ENCODE measurements at places on chromosomes 16 and 17.
A peak's percentile ranks its signal among the peaks of the same experiment; 100 is the strongest.

DNA sequence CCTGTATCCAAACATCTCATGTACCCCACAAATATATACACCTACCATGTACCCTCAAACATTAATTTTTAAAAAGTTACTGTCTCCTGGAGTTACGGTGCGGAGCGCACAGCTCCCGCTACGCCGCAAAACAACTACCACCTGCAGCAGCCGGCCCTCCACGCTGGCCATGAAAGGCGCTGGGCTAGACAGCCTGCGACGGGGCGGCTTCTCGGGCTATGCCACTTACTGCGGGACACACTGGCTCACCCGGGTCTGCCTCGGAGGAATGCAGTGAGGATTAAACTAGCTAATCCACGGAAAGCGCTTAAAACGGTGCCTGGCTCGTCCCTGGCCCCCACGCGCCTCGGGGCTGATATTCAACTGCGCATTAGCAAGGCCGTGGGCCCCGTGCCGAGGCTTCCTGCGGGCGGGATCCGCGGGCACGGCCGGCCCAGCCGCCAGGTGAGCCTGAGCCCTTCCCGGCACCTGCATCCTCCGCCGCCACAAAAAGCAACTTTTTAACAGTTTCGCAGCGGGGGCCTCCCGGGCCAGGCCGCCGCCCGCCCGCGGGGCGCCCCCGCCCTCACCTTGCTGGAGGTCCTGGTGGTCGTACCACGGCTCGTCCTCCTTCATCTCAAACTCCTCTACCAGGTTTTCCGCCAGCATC, 633 bp downstream of the CDR2 start:
- peak; percentile 46 for DNase-seq

GRCh38 chr17:1967213-1967612, 57.9 kb downstream of the RTN4RL1 start:
- DNase-seq: no peak

- no peak for DNase-seq
Observed at GRCh38 chr16:24523569-24523968, 15.8 kb upstream of the RBBP6 start.

DNA sequence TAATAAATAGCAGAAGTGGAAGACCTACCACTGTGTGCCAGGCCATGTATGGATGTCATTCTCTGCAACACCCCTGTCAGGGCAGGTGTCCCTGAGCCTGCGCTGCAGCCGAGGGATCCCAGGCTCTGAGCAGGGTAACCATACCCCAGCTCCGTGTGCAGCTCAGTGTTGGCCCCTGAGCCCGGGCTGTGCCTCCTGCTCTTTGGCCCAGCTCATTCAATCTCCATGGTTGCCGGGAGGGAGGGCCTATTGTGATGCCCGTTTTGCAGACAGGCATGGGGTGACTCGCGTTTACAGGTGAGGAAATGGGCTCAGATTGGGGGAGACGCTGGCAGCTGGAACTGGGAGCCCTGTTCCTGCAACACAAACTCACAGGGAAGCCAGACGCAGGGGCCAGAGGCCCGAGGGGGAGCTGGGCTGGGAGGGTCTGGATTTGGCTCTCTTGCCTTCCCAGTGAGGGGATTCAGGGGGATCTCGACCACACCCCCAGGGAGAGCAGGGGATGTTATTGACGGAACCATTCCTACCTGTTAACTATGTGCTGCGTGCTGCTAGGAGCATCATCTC, 190.5 kb downstream of the IRF8 start:
- no peak for DNase-seq

DNA sequence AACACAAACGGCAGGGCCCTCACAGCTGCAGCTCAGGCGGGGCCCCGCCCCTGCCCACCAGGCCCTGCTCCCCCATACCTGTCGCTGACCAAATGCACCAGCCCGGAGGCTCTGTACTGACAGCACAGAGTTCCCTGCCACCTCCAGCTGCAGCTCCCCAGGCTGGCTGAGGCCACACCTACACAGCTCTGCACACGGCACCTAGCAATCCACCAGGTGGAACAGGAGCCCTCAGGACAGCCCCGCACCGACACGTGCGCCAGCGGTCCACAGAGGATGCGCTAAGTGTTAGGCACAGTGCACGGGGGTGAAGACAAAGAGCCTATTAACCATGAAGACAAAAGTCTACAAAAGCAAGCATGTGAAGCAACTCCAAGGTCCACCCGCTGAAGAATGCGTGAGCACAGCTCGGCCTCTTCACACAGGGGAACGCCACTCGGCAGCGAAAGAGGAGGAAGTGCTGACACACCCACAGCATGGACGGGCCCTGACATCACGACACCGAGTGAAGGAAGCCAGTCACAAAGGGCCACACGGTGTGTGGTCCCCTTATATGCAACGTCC, 5.4 kb downstream of the ZCCHC14 start:
- DNase-seq: peak; percentile 78

- no peak for DNase-seq
Observed at GRCh38 chr16:50997679-50998078, 153.4 kb downstream of the SALL1 start.

GRCh38 chr17:50630524-50631194, 4.0 kb upstream of the ABCC3 start:
- peak; percentile 60 for DNase-seq

DNA sequence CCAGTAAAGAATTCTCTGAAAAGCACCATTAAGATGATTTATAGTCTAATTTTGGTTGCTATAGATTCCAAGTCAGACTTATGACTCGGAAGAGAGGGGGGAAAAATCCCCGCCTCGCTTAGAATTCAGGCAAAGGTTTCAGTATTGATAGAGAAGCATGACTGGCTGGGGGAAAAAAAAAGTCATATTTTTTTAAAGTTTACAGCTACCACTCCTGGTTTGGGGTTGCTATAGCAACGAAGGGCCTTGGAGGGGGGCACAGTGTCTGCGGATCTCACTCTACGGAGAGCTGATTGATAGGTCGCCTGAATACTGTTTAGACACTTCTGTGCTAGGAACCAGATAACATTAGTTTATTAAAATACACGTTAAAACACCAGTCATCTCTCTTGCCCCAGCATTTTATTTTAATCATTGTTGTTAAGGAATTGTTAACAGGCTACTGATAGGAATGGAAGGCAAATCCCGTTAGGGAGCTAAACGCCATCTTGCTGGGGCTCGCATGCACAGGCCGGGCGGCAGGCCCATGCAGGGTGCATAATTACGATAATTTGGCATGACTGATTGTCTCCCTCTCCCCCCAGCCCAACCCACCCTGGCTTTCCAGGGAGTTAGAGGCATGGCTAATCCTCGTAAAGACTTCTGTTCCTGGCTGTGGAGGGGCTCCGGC, 380.0 kb upstream of the XYLT1 start:
- no peak for DNase-seq

- no peak for DNase-seq
Observed at GRCh38 chr17:14214271-14214670, 22.4 kb downstream of the CDRT15 start.

DNA sequence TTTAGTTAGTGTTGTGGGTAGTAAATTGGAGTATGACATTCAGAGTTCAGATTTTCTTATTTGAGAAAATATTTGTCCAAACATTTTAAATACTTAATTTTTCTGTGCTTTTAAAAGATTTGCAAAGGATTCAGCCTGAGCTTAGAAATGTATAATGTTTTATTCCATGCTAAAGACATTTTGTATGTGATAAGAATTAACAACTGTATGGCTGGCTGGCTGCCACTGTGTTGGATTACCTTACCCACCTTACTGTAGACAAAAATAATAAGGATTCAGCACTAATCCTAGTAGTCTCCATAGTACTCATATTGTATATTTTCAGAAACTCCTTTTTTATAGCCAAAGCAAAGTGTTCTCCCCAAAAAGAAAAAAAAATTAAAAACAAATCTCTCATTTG, 74.8 kb downstream of the TANC2 start:
- peak; percentile 12 for DNase-seq

DNA sequence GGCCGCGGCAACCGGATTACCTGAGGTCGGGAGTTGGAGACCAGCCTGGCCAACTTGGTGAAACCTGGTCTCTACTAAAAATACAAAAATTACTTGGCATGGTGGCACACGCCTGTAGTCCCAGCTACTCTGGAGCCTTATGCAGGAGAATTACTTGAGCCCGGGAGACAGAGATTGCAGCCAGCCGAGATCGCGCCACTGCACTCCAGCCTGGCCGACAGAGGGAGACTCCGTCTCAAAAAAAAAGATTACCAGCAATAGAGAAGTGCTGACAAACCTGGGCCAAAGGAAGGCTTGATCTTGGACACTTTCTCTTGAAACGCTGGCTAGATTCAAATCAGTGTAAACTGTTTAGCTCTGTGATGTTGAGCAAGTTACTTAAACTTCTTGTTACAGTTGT, 4.3 kb downstream of the MT1H start:
- DNase-seq: no peak

DNA sequence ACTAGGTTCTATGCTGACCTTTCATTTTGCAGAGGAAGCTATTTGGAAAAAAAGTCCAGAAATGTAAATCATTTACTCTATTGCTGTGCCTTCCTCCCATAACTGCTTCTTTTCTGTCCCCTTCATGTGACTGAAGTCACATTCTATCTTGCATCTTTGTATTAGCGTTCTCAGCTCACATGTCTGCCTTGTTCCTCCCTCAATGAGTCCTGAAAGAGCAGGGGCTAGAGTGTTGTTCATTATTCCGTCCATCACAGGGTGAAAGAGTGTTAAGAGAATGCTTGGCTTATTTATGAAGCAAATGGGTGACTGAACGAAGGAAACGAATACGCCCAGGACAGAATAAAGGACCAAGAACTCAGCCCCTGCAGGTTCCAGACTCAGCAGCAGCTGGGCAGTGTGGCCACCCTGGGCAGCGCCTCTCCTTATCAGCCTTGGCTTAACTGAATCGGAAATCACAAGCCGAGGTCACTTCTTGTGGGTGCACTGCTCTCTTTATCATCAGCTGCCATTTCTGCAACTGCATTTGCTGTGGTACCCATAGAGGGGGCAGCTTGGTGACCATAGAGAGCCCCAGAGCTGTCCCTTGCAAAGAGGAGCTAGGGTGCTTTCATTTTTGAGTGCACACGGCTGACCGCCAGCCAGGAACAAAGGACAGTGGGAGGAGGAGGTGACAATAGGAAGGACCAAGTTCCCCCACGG, 1.8 kb upstream of the PIK3R6 start:
- no peak for DNase-seq

DNA sequence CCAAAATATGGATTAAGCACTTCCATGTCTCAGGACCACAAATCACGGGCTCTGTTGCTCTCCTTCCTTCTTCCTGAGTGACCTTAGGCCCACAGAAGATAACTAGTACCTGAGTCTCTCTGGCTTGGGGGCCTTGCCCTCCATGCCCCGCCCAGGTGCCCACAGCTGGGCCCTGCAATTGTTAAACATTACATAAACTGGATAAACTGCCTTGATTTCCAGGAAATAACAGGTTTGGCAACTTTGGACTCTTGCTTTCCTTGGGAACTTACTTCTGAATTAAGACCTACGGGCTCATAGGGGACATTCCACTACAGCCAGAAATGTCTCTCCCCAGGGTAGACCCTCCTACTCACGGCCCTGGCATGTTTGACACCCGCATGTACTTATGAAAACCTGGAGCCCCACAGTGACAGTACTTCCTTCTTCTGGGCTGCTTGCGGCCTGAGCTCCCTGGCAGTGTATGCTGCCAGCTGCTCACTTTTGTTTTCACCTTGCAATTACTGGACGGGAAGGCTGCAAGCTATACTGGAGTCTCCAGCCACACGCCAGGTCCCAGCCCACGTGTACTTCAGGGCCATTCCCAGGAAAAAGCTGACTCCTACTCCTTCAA, 2.3 kb upstream of the UBALD2 start:
- no peak for DNase-seq

DNA sequence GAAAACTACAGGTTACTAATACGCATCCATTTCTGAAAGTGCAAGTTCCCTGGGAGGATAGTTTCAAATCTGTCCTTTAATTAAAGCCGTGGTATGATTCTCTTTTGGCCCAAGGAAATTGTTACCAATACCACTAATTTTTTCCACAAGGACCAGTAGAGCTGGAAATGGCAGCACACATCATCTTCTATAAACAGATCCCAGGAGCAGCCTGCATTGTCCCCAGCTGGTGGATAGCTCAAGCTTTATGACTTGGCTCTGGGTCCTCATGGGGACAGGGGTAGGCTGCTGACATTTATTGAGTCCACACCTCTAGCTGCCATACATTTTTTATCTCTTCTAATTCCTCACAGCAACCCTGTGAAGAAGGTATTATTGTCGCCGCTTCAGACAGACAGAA, 35.8 kb upstream of the BHLHA9 start:
- DNase-seq: no peak

Data from NCI-H345 (cell line).